ENCODE measurements at places on chromosomes 11 and 22. TPM values are rescaled to one million over a fixed set of nuclear protein-coding genes. Genes with fewer than 3 reads are reported as not detected.

The MTA2 gene
- 58.1 TPM for total RNA-seq

The HORMAD2 gene
- not detected for total RNA-seq

The CRYBA4 gene
- total RNA-seq: not detected

The APOC3 gene
- 314 TPM for total RNA-seq

The GAL3ST1 gene
- total RNA-seq: 1.8 TPM

The SYTL2 gene
- 0.77 TPM for total RNA-seq

The KCNK7 gene
- not detected for total RNA-seq

The FGF3 gene
- total RNA-seq: not detected

The PARVA gene
- total RNA-seq: 9.1 TPM

The VSIG10L2 gene
- not detected for total RNA-seq

The OR5F1 gene
- not detected for total RNA-seq

The MPZL2 gene
- 16.6 TPM for total RNA-seq

The MMP10 gene
- not detected for total RNA-seq

The MED15 gene
- 14.3 TPM for total RNA-seq

The KCNQ1OT1 gene
- total RNA-seq: 18.9 TPM

All from HepG2 (cell line).